Breast epithelium (tissue), 4 donors: ENCODE measurements at places on chromosomes 5 and 9. TPM values are rescaled to one million over a fixed set of nuclear protein-coding genes. Genes with fewer than 3 reads are reported as not detected.

Gene FUT7
- not detected for total RNA-seq

DNA sequence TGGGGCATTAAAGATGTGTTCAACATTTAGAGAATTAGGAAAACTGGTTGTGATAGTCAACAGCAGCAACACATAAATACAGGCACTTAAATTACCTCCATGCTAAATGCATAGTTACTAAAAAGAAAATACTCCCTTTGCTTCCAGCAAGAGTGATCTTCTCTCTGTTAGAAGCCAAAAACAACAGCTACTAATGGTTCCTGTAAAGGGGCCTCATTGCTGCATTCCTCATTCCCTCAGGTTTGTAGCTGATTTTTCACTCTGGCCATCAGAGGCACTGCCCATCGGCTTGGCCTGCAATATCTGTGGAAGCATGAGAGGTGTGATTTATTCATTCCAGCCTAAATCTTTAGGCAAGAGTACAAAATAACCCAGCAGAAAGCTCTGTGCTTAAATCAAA is 466.0 kb upstream of the ADAMTS16 start:
- no peak for DNase-seq
- no peak overlapping the region for H3K27ac ChIP-seq
- no peaks in the 10 kb centered on the region for H3K36me3 ChIP-seq
- H3K4me1 ChIP-seq: no peaks in the 10 kb centered on the region

- H3K27me3 ChIP-seq: peaks cover under 1% of the 10 kb centered on the region
- no peak for DNase-seq
- H3K4me3 ChIP-seq: no peak overlapping the region
- H3K4me1 ChIP-seq: no peaks in the 10 kb centered on the region
- no peaks in the 10 kb centered on the region for H3K36me3 ChIP-seq
Observed at GRCh38 chr9:95725045-95725444, 150.4 kb upstream of the ERCC6L2 start.

Gene SPINK7
- not detected for total RNA-seq

- no peaks in the 10 kb centered on the region for H3K27me3 ChIP-seq
- no peak for DNase-seq
- H3K4me1 ChIP-seq: peaks cover 9% of the 10 kb centered on the region
- H3K4me3 ChIP-seq: no peak overlapping the region
- no peak overlapping the region for H3K27ac ChIP-seq
- H3K36me3 ChIP-seq: no peaks in the 10 kb centered on the region
Observed at GRCh38 chr5:6736106-6736505, 22.9 kb downstream of the TENT4A start.

GRCh38 chr5:22787398-22787797 is 65.7 kb downstream of the CDH12 start:
- no peak overlapping the region for H3K4me3 ChIP-seq
- no peaks in the 10 kb centered on the region for H3K36me3 ChIP-seq
- H3K27me3 ChIP-seq: no peaks in the 10 kb centered on the region
- H3K4me1 ChIP-seq: no peaks in the 10 kb centered on the region
- no peak for DNase-seq
- H3K27ac ChIP-seq: no peak overlapping the region

DNA sequence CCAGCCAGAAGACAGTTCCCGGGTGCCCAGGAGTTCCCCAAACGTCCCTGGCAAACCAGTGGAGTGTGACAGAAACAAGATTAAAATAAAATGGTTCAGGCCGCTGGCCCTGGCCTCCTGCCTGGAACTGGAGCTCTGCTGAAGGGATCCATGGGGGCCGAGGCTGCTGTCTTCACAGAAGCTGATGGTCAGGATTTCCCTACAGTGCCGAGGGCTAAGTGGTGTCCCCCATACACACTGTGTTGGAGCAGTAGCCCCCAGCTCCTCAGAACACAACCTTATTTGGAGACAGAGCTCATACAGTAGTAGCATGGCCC is 55.9 kb downstream of the MRPL36 start:
- no peak overlapping the region for H3K27ac ChIP-seq
- DNase-seq: no peak
- no peaks in the 10 kb centered on the region for H3K4me1 ChIP-seq

DNA sequence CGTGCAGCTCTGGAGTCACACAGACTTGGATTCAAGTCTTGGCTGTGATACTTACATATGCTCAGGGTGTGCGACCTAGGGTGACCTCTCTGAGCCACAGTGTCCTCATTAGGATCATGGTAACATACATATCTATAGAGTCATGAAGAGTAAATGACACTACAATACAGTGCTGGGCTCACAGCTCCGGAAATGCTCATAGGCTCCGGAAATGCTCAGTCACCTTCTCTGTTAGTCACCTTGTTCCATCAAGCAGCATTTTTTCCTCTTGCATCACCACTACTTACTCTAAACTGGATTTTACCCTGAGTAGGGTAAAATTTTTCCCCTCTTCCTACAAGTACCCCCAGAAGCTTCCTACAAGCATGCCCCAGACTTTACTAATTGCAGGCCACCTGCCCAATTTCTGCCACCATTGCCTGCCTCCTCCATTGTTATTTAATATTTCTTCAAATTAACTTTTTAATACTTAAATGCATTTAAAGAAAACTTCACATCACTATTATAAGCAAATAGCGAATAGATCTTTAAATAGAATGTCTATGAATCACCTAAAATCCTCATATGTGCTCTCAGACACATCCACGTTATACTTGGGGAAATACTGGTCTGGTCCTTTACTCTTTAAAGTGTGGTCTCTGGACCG is 147.6 kb upstream of the SPRY4 start:
- H3K4me3 ChIP-seq: no peak overlapping the region
- no peaks in the 10 kb centered on the region for H3K36me3 ChIP-seq
- no peaks in the 10 kb centered on the region for H3K4me1 ChIP-seq
- no peak for DNase-seq

DNA sequence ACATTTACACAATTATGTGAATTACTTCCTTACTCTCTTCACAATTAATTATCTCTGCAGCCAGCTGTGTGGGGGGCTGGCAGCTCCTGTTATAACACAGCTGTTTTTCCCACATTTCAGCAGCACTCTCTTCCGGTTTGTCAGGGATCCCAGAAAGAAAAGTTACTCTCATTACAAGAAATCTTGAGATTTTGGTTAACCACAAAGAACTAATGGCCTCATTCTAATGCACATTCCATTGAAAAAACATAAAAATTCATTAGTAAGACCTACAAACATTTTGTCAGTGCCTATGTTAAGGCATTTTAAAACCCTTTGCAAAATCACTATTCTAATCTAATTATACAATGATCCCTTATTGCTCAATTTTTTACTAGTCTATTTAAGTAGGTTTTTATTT is 64.1 kb downstream of the PDE4D start:
- H3K27me3 ChIP-seq: no peaks in the 10 kb centered on the region
- H3K4me3 ChIP-seq: no peak overlapping the region
- no peak overlapping the region for H3K27ac ChIP-seq

GRCh38 chr5:160448886-160449285 is 27.2 kb downstream of the PTTG1 start:
- H3K27me3 ChIP-seq: no peaks in the 10 kb centered on the region

DNA sequence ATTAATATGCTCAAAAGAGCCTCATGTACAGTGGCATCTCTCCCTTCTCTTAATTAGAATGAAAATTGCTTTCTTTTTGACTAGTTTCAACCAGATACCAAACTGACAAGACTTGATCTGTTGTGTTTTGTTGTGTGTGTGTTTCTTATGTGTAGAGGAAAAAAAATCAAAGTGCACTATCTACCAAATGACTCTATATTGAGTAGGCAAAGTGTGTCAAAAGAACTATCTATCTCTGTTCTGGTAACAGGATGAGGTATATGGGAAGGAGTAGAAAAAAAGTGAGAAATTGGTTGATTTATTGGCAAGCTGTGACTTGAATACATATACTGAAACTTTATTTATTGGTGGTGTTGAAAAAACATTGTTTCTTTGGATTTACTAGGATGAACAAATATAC is 190.0 kb downstream of the SLF1 start:
- H3K27ac ChIP-seq: no peak overlapping the region
- H3K4me1 ChIP-seq: no peaks in the 10 kb centered on the region
- no peak for DNase-seq
- no peak overlapping the region for H3K4me3 ChIP-seq
- no peaks in the 10 kb centered on the region for H3K27me3 ChIP-seq
- H3K36me3 ChIP-seq: no peaks in the 10 kb centered on the region

DNA sequence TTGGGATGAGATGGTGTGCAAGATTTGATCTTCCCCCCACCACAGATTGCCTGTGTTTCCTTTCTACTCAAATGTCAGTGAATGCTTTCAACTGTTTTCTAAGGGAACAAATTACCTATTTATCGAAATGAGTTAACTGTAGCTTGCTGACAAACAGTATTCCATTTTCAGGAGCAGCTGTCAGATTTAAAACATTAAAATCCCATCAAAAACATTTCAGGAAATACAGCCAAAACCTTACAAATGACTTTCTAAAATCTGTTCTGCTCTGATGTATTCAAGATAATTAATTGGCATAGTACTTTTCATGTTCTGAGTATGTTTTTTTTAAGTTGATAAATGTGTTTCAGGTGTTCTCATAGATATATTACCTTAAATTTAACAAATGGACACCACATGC is 158.0 kb upstream of the DMRTA1 start:
- no peak overlapping the region for H3K27ac ChIP-seq
- no peak for DNase-seq
- H3K4me3 ChIP-seq: no peak overlapping the region
- no peaks in the 10 kb centered on the region for H3K4me1 ChIP-seq
- no peaks in the 10 kb centered on the region for H3K27me3 ChIP-seq

Gene PCDHGC5
- total RNA-seq: 3.5 TPM

- no peaks in the 10 kb centered on the region for H3K36me3 ChIP-seq
- H3K27ac ChIP-seq: no peak overlapping the region
- no peak for DNase-seq
- no peak overlapping the region for H3K4me3 ChIP-seq
- H3K4me1 ChIP-seq: no peaks in the 10 kb centered on the region
Observed at GRCh38 chr5:40150896-40151295, 528.8 kb upstream of the PTGER4 start.

DNA sequence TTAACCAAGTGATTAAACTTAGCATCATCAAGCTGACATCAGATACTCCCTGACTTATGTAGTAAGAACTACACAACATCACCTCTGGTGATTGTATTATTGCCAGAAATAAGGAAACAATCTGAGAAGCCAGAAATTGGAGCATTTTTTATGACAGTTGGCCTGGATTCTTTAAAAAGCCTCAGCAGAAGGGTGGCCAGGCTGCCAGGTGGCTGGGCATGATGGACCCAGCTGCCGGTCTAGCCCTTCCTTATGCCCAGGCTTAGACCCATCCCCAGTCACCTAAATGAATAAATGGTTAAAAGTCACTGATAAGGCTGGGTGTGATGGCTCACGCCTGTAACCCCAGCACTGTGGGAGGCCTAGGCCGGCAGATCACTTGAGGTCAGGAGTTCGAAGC is 12.8 kb downstream of the OR1K1 start:
- no peaks in the 10 kb centered on the region for H3K36me3 ChIP-seq
- no peak overlapping the region for H3K4me3 ChIP-seq
- no peaks in the 10 kb centered on the region for H3K4me1 ChIP-seq
- no peaks in the 10 kb centered on the region for H3K27me3 ChIP-seq
- DNase-seq: no peak

Gene NPM1
- 739 TPM for total RNA-seq

DNA sequence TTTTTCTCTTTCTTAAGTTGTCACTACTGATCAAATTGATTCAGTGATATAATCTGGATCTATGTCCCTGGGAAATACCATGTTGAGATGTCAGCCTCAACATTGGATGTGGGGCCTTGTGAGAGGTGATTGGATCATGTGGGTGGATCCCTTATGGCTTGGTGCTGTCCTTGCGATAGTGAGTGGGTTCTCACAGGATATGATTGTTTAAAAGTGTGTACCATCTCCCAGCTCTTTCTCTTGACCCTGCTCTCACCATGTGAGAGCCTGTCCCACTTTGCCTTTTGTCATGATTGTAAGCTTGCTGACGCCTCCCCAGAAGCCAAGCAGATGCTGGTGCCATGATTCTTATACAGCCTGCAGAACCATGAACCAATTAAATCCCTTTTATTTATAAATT is 68.6 kb downstream of the ST8SIA4 start:
- H3K27me3 ChIP-seq: no peaks in the 10 kb centered on the region
- no peak overlapping the region for H3K4me3 ChIP-seq
- no peaks in the 10 kb centered on the region for H3K36me3 ChIP-seq
- H3K27ac ChIP-seq: no peak overlapping the region

Gene LCN6
- total RNA-seq: 9.5 TPM

Gene NFX1
- 36.3 TPM for total RNA-seq

Gene SHISAL2B
- total RNA-seq: not detected

- H3K4me1 ChIP-seq: no peaks in the 10 kb centered on the region
- no peak overlapping the region for H3K27ac ChIP-seq
- no peaks in the 10 kb centered on the region for H3K36me3 ChIP-seq
- H3K27me3 ChIP-seq: no peaks in the 10 kb centered on the region
- DNase-seq: no peak
Observed at GRCh38 chr5:42036379-42036778, 111.3 kb downstream of the FBXO4 start.
